Neural crest cell (in vitro differentiated cells): ENCODE measurements at places on chromosomes 4 and X. TPM values are rescaled to one million over a fixed set of nuclear protein-coding genes. Genes with fewer than 3 reads are reported as not detected.

- no peak for DNase-seq
Observed at GRCh38 chrX:3695536-3695935, 17.9 kb downstream of the PRKX start.

DNA sequence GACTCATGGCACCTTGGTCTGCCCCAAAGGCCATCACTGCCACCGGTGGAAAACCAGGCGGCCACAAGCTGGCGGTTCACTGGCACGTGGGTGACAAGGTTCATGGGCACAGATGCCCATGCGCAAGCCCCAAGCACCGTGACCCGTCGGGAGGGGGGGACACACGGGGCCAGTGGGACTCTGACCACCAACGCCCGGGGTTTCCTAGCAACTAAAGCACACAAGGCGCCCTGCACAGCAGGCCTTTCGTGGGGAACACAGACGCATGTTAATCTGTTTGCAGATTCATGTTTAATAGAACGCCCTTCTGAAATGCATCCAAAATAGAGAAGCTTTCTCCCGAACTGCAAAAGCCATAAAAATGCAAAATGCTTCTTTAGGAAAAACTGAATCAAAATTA lies 43.9 kb downstream of the FAM53A start:
- no peak for DNase-seq

GRCh38 chr4:89257376-89257775 lies 50.2 kb downstream of the GPRIN3 start:
- DNase-seq, result no peak

DNA sequence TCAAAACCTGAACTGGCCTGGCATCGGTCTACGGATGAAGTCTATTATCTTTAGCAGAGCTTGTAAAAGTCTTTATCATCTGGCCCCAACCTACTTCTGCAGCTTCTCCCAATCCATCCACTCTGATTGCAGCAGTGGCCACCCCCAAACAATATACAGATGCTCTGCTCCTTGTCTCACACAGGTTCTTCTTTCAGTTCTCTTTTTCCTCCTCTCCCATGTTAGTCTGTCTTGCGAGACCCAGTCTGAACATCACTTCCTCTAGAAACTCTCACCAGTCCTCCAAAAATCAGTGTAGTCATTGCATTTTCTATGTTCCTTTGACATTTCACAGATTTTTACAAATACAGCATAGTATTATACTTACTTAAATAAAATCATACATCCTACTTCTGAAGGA lies 163.0 kb downstream of the FRMPD4 start:
- no peak for DNase-seq

The MPP1 gene
- total RNA-seq, result 12.7 and 13.2 TPM in 2 replicates
